RWPE2 (cell line): ENCODE measurements at places on chromosomes 3 and 15.
A peak's percentile ranks its signal among the peaks of the same experiment; 100 is the strongest.

GRCh38 chr3:178393824-178394223 lies 142.4 kb upstream of the KCNMB2 start:
- H3K27ac ChIP-seq, result no peak overlapping the region
- no peak overlapping the region for H3K4me3 ChIP-seq
- no peaks in the 10 kb centered on the region for H3K36me3 ChIP-seq

- no peaks in the 10 kb centered on the region for H3K4me1 ChIP-seq
- no peak for DNase-seq
- no peaks in the 10 kb centered on the region for H3K27me3 ChIP-seq
- H3K27ac ChIP-seq, result no peak overlapping the region
Observed at GRCh38 chr3:172787746-172788145, 37.2 kb downstream of the ECT2 start.

- no peaks in the 10 kb centered on the region for H3K36me3 ChIP-seq
- no peaks in the 10 kb centered on the region for H3K4me1 ChIP-seq
- H3K4me3 ChIP-seq, result no peak overlapping the region
- H3K27me3 ChIP-seq, result no peaks in the 10 kb centered on the region
Observed at GRCh38 chr3:155352900-155353490, 59.5 kb upstream of the STRIT1 start.

- no peak overlapping the region for H3K27ac ChIP-seq
- no peaks in the 10 kb centered on the region for H3K4me1 ChIP-seq
- DNase-seq, result peak; percentile 67
- H3K27me3 ChIP-seq, result no peaks in the 10 kb centered on the region
- H3K4me3 ChIP-seq, result no peak overlapping the region
Observed at GRCh38 chr3:9715764-9716437, 12.3 kb downstream of the CPNE9 start.

DNA sequence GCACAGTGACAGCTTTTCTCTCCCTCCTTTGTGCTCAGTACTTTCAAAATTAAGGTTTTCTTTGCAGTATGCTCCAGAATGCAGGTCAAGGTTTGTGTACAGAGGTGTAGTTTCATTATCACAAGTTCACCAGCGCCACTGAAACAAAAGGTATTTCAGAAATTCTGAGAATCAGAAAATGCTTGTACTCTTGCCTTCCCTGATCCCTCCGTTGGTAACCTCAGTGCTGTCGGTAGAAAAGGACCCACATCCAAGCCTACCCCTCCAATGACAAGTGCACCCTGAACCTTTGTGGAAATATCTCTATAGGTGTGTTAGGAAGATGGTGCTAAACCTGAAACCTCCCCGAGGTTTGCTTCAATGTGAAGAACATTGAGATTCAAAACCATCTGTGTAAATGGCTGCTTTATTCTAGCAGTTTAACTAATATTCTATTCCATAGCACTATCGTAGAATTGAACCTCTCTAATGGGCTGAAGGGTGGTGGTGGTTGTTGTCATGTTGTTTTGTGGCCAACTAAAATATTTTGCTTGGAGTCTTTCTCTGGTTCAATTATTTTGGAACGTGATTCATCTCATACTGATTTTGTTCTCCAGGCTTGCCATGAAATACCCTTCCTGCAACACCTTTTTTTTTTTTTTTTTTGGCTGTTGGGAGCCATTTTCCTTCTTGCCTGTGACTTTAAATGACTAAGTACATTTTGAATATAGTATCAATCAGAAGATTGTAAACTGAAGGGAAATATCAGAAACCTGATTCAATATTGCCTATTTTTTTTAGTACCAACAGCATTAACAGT lies 20.7 kb downstream of the ZBTB38 start:
- H3K4me3 ChIP-seq, result no peak overlapping the region
- H3K27ac ChIP-seq, result no peak overlapping the region
- H3K4me1 ChIP-seq, result peaks cover 4% of the 10 kb centered on the region
- H3K36me3 ChIP-seq, result peaks cover 42% of the 10 kb centered on the region
- no peaks in the 10 kb centered on the region for H3K27me3 ChIP-seq

- H3K36me3 ChIP-seq, result no peaks in the 10 kb centered on the region
- no peak overlapping the region for H3K4me3 ChIP-seq
- no peak for DNase-seq
- no peaks in the 10 kb centered on the region for H3K4me1 ChIP-seq
- H3K27ac ChIP-seq, result no peak overlapping the region
- no peaks in the 10 kb centered on the region for H3K27me3 ChIP-seq
Observed at GRCh38 chr15:33116198-33116597, 78.3 kb downstream of the FMN1 start.

- no peaks in the 10 kb centered on the region for H3K4me1 ChIP-seq
- H3K27me3 ChIP-seq, result no peaks in the 10 kb centered on the region
- no peak overlapping the region for H3K27ac ChIP-seq
- no peak for DNase-seq
- H3K4me3 ChIP-seq, result no peak overlapping the region
Observed at GRCh38 chr3:78974181-78974790, 793.5 kb downstream of the ROBO1 start.

GRCh38 chr3:106534206-106534605 lies 665.4 kb upstream of the CBLB start:
- H3K4me1 ChIP-seq, result no peaks in the 10 kb centered on the region
- no peak overlapping the region for H3K4me3 ChIP-seq
- no peak for DNase-seq
- H3K27me3 ChIP-seq, result no peaks in the 10 kb centered on the region
- H3K36me3 ChIP-seq, result no peaks in the 10 kb centered on the region

- H3K36me3 ChIP-seq, result peaks cover 43% of the 10 kb centered on the region
- no peak for DNase-seq
Observed at GRCh38 chr3:41241800-41242571, 42.7 kb downstream of the CTNNB1 start.
